ENCODE measurements at places on chromosomes 2 and 18.

DNA sequence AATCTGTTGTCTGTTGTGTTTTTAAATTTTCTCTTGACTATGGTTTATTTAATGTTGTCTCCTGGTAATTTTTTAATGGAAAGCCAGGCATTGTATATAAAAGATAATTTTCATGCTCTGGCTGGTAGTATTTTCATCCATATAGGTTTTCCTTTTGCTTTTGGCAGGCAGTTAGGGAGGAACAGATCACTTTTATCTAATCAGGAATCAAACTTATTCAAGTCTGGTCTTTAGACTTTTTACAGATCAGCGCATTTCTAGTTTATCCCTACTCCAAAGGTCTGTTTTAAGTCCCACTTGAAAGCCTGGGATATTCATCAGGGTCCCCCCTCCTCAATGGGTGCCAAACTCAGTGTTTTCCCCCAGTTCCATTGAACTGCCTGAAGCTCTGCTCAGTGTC is 17.2 kb downstream of the PLB1 start:
- DNase-seq = no peak

DNA sequence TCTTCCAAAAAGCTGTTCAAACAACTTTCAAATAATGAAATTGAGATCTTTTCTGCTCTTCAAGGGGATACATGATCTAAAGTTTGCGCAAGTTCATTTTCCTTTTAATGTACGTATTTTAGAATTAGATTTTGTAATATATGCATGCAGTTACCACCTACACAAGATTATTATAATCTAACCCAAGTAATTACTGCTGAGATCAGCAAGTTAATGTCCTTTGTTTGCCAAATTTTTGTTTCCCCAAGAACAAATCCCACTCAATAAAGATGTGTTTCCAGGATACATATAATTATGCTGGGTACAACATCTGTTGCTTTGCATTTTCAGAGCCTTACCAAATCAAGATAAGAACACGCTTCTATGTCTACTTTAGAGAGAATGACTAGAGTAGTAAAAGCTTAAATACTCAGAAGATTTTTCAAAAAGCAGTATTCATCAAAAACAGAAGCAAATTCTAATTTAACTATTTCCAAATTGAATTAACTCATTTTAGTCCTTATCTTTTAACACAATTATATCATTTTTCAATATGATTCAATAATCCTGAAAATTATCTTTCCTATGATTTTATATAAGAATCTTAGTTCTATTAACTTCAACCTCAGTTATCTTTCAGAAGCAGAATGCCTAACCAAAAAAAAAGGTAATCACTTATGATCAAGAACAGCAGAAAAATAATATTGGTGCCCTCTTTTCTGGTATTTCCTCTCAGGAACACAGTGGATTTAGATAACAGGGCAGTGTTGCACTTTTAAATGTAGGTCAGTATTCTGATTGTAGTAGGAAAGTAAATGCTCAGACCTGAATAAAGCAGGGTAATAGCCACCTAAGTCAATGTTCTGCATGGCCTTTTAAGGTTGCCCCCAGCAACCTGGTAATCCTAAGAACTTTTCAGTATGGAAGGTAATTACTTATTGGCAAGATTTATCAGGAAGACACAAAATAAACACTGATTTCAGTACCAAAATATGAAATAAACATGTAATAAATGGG is 28.0 kb downstream of the CERKL start:
- DNase-seq = no peak

- DNase-seq = no peak
These were observed 43.2 kb downstream of the ATIC start for GRCh38 chr2:215354771-215355695.

DNA sequence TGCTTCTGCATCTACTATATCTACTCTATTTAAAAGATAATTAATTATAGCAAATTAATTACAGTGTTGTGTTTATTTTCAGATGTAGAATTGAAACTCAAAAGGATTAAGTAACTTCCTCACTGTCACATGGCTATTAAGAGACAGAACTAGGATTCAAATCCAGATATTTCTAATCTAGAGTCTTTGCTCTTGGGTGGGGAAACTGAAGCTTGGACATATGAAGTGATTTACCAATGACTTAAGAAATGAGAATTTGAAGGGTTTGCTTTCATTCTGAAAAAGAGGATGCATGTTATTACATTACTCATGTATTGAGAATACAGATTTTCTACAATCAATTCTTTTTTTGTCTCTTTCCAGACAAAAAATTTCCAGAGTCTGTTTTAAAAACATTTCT is 191.5 kb upstream of the SMAD7 start:
- DNase-seq = no peak

DNA sequence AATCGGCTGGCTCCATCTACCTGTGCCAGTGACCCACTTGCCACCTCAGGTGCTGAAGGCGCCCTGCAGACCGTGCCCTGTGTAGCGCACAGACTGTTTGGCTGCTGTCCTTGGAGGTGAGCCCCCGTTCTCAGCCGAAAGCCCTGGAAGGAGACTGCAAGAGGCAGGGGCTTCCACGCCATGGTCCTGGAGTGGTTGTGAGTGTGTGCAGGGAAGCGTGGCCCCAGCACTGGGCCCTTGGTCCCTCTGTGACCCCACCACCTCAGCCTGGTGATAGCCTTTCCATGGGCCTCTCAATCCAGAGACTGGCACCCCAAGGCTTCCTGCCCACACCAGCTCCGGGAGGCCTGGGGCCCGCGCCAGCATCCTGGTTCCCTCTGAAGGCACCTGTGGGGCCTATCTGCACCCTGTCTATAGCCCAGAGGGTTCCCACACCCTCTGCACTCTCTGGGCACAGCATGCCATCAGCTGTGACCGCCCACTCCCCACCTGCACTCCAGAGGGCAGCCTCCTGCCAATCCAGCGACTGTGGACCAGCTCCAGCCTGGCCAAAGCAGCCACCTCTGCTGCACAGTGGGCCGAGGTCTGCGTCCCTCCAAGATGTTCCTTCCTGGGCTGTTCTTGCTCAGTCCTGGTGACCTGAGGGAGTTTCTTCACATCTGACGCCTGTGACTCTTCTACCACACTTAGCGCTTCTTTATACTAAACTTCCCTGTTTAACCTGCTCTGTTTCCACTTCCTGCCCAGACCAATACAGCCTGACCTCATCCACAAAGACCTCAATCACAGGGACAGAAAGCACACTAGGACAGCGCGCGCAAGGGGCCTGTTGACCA is 109.5 kb downstream of the EIPR1 start:
- no peak for DNase-seq

GRCh38 chr2:31651736-31652135 is 71.0 kb upstream of the SRD5A2 start:
- DNase-seq = no peak

DNA sequence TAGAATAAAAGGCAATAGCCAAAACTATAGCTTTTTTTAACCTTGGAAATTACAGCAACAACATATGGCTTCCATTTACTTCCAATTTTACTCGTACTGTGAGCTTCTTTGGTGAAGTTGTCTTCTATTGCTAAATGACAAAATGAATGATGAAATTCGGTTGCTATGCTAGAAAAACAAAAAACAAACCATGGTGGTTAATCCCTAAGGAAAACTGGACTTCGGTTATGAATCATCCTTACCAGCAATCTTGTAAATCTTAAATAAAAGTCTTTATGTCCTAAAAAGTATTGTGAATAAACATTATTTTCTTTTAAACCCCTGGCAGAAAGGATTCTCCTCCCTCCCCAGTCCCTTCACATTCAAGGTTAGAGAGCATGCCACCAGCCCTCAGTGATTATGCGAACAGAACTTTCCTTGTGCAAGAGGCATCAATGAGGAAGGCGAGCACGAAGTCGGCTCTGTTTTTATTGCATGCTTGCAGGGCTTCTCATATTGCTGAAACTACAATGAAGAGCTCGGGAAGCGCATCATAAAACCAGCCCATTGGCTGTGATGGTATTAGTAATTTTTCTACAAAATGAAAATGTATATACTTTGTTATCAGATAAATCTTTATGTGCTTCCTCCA is 62.9 kb downstream of the ZNF521 start:
- DNase-seq = no peak
